T follicular helper cell (primary cell): ENCODE measurements at places on chromosomes 2 and 18.

DNA sequence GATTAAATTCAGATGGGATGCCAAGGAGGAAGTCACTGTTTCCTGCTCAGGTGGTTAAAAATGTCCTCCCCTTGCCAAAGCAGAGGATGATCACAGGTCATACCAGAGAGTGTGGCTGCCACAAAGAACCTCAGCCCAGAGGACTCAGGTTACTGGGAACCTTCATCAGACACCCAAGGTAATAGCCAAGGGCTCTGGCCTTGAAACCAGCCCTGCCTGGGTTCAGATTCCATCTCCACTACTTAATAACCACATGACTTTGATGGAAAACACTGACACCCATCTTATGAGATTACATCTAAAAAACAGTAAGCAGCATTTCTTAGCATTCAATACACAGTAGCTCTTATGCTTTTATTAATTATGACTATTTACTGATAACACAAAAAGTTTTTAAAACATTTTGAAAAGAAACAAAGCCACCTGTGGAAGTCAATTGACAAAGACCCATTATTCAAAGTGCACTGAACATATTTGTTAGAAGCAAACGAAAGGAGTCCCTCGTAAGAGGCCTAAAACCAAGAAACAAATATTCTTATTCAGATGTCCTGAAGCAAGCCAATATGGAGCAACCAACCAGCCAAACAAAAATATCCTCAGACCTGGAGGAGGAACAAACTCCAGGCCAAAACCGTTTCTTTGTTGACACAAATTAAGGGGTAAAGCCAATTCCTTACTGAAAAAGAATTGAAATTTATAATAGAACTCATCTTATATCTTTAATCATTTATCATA, 241.5 kb downstream of the RNF152 start:
- DNase-seq = no peak

DNA sequence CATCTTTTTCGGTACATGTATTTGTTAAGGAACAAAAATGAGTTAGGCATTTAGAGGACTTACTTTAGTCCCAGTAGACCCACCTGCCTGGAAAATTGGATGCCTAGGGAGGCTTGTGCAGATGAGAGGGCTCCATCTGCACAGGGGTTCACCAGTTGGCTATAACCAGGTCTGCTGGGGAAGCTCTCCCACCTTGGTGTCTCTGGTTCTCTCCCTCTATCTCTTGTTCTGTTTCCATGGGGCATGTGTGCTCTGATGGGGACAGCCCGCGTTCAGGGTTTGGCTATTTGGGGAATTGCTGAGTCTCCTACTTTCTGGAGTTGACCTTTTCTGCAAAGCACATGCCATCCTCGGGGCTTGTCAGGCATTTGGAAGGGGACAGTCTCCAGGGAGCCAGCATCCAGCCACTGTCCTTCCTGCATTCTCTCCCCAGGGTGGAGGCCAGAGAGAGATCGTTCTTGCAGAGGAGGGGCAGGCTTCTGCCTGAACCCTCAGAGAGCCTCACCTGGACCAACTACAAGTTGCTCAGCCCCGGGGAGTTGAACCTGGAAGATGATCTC, 157.3 kb downstream of the KLHL29 start:
- no peak for DNase-seq

- no peak for DNase-seq
Observed at GRCh38 chr2:179694963-179695362, 166.4 kb downstream of the ZNF385B start.

DNA sequence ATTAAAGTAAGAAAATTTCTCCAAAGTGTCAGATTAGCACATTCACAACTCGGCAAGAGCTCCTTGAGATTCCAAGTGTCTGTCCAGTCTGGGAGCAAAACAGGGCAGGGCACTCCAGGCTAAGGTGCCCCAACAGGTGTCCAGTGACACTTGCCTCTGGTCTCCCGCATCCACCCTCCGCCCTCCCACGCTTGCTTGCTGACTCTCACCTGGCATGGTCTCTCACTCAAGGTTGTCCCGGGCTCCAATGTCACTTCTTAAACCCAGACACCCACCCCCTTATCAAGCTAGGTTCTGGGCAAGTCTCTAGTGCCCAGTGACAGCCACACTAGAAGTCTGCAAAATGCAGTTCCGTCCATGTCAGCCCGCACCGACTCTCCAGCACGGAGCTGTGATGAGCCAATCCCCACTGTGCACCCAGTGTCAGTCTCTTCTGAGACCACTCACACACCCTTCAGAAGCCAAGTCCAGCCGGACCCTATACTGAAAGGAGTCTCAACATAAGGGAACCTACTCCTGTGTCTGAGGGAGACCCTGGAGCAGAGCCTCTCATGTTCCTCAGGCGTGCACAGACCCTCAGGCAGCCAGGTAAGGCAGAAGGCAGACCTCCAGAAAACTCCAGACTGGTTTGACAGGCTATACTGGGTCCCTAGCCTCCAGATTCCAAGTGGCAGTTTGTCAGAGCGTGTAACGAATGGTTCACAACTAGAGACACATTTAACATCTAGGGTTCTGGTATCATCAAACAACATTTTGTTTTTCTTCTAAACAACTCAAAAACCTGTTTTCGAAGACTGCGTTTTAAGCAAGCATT, 45.6 kb downstream of the HDLBP start:
- no peak for DNase-seq

- no peak for DNase-seq
Observed at GRCh38 chr2:67585400-67585799, 188.3 kb downstream of the ETAA1 start.

- DNase-seq = no peak
Observed at GRCh38 chr2:23476786-23477185, 91.8 kb downstream of the KLHL29 start.

DNA sequence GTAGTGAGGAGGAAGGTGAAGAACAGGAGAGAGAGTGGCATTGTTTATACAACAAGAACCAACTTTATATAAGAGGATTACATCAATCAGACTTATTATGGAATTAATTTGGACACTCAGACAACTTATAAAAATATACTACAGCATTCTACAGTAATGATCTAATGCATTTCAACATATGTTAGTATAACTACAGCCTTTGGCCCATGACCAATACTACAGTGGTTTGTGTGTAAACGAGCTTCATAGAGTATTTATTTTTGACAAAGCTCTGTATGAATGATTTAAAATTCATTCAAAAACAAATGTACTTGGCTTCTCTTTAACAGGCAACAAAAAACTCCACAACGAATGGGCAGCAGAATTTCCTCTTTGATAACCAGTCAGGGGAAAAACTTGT, 72.8 kb downstream of the ZNF521 start:
- DNase-seq = no peak

DNA sequence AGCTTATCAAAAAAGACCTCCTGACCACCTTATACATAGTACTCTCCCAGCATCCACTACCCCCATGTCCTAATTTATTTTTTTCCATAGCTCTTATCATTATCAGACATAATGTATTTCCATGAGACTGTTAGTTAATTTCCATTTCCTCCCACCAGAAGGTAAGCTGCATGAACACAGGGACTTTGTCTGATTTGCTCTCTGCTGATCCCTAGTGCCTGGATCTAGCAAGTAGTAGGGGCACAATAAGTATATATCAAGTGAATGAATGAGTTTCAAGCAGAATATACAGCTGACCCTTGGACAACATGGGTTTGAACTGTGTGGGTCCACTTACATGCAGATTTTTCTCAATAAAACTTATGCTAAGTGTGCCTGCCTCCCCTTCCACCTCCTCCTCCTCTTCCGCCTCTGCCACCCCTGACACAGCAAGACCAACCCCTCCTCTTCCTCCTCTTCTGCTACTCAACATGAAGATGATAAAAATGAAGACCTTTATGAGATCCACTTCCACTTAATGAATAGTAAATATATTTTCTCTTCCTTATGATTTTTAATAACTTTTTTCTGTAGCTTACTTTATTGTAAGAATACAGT, 53.8 kb downstream of the CTAGE1 start:
- no peak for DNase-seq

GRCh38 chr2:17851731-17852585, 26.5 kb upstream of the KCNS3 start:
- no peak for DNase-seq

GRCh38 chr2:95734976-95735890, 143.4 kb downstream of the TRIM43 start:
- no peak for DNase-seq

GRCh38 chr2:182866095-182866460, 359 bp downstream of the FRZB start:
- no peak for DNase-seq

GRCh38 chr2:149015926-149016563, 22.5 kb upstream of the LYPD6B start:
- no peak for DNase-seq

DNA sequence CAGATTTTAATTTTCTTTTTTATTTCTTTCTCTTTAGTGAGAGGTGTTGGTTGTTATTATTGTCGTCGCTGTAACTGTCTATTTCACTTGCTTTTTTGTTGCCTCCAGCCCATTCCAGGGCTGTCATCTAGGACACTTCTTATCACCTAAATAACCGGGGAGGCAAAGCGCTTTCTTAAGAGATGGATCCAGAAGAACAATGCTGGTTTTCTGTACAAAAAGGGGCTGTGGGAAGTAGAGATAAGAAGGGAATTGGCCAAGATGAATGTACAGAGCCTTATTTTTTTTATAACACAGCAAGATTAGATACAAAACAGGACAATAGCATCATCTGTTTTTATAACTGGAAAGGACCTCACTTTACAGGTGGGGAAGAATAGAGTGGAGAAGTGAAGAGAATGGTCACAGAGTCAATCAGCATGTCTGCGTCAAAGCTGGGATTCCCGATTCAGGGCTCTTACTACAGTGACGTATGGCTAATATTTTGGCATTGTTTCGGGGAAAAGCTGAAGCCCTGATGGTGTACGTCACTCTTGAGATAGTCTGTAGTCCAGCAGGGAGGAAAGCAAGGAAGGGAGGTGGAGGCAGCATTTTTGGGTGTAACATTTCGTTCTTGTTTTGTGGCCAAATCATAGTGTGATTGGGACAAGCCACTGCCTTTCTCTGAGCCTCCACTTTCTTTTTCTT, 23.2 kb downstream of the IL1B start:
- no peak for DNase-seq

- DNase-seq = no peak
Observed at GRCh38 chr2:226407135-226407534, 392.5 kb downstream of the IRS1 start.

DNA sequence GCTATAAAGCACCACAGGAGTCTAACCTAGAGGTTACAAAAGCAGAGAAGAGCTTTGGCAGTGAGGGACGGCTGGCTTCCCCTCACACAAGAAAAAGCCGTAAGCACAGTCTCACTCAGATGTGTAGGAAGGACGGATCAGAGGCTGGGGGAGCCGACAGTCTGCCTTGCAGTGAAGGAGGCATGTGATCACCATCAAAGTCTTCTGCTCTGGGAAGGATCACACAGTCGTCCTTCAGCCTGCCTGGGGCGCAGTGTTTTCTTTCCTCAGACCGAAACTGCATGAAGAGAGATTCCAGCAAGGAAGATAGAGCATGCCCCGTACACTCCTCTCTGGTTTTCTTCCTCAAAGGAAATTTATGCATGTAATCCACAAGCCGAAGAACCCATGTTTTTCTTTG, 24.1 kb downstream of the GATA6 start:
- DNase-seq = no peak
